NCI-H1092 (cell line): ENCODE measurements at places on chromosomes 12 and 14.

GRCh38 chr12:49531745-49532144 is 7.1 kb upstream of the KCNH3 start:
- DNase-seq: no peak

- DNase-seq: no peak
Measured at GRCh38 chr14:35342489-35343010, 50.4 kb downstream of the PSMA6 start.

- no peak for DNase-seq
Measured at GRCh38 chr14:81480741-81481140, 52.9 kb downstream of the SEL1L start.

DNA sequence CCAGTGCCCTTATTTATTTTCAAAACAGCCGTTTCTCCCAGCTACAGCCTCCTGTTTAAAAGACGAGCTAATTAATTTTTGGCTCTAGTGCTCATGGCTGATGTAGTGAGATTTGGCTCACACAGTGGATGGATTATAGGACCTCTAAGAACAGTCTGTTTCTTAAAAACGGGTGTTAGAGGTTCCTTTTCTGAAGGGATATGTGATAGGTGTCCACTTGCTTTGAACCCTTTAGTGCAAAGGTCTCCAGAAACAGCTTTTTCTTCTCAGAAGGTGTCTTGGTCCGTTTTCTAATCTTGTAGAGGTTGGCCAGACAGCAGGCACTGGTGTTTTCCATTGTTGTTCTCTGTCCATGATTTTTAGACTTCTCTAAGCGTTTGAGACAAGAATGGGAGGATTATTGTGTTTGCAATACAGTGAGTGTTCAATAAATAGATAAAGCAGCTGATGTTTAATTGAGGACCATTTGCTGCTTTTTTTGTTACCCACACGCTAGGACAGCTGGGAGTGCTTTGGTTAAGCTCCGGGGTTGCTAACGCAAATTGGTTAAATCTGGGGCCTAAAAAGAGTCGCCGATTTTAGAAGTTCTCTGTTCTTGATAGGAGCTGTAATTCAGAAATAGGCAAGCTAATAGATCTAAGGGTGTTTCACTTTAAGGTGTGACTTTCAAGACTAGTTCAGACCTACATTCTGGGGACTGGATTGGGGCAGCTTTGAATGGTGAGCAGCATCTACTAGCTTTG is 1.0 kb downstream of the BORCS5 start:
- DNase-seq: peak; percentile 12

- no peak for DNase-seq
Measured at GRCh38 chr12:102676812-102677211, 196.4 kb upstream of the IGF1 start.

DNA sequence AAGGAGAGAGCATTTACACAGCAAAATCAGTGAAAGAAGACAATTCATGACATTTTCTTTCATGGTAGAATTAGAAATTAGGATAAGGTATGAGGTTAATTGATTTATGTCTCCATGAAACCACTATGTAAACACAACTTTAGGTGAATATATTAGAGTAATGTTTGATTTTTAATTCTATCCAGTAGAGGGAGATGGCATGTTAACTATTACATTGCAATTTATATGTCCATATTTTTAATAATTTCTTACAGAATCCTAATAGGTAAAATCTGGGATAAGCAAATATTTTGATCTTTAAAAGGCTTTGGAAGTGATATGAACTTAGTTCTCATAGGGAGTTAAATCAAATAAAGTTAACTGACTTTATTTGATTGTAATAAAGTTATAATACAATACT is 373.4 kb upstream of the PDE3A start:
- DNase-seq: no peak

GRCh38 chr12:54240971-54241588 is 38.8 kb downstream of the CBX5 start:
- DNase-seq: no peak

GRCh38 chr14:95943699-95944098 is 67.1 kb downstream of the TUNAR start:
- peak; percentile 8 for DNase-seq

- DNase-seq: no peak
Measured at GRCh38 chr12:52796839-52797528, 1.1 kb upstream of the KRT3 start.

- DNase-seq: no peak
Measured at GRCh38 chr12:63870838-63871237, 26.3 kb downstream of the SRGAP1 start.

GRCh38 chr14:23789696-23790095 is 153.5 kb downstream of the DHRS2 start:
- DNase-seq: no peak
